Stimulated activated CD4-positive, alpha-beta T cell treated with anti-CD3 and anti-CD28 coated beads, Interleukin-1b, Interleukin-23, amount 100 ng/mL, for 1 hour (primary cell): ENCODE measurements at places on chromosomes 13 and 19.

DNA sequence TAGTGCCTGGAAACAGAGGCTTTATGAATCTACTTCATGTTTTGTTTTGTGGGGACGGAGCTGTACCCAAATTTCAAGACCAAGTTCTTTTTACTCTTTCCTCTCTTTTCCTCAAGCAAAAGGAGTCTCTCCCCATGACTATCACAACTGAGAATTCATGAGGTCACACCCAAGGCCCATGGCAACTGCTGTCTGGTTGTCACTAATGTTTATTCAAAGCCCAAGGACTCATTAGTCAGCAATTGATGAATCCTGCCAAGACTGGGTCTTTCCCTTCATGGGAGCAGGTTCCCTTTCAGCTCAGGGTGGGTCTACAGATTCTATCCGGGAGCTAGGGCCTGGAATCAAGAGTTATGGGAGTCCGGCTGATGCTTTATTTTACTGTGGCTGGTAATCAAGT lies 441.5 kb upstream of the PCDH20 start:
- no peak for DNase-seq

DNA sequence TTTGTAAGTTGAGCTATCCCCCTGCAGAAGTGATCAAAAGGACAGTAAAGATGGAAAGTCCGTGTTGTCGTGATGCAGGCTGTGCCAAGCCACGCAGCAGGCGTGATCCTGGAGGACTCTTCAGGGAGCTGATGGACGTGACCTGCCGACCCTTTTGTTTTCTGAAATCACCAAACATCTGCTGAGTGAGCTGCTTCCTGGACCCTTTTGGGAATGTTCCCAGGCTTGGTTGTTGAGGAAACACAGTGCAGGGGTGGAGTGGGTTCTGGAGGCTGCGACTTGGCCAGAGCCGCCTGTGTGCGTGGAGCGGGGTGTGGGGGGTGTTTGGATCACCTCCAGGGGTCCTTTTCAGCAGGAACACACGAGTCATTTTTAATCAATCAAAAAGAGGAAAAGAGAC lies 15.4 kb upstream of the CPAMD8 start:
- DNase-seq = no peak

- DNase-seq = no peak
Observed at GRCh38 chr19:33309826-33310225, 7.5 kb upstream of the CEBPA start.

GRCh38 chr19:2613507-2614295 lies 88.8 kb downstream of the GNG7 start:
- DNase-seq = no peak

GRCh38 chr13:38767506-38768265 lies 80.8 kb downstream of the FREM2 start:
- DNase-seq = no peak

GRCh38 chr13:19181021-19181620 lies 503 bp downstream of the TUBA3C start:
- no peak for DNase-seq

DNA sequence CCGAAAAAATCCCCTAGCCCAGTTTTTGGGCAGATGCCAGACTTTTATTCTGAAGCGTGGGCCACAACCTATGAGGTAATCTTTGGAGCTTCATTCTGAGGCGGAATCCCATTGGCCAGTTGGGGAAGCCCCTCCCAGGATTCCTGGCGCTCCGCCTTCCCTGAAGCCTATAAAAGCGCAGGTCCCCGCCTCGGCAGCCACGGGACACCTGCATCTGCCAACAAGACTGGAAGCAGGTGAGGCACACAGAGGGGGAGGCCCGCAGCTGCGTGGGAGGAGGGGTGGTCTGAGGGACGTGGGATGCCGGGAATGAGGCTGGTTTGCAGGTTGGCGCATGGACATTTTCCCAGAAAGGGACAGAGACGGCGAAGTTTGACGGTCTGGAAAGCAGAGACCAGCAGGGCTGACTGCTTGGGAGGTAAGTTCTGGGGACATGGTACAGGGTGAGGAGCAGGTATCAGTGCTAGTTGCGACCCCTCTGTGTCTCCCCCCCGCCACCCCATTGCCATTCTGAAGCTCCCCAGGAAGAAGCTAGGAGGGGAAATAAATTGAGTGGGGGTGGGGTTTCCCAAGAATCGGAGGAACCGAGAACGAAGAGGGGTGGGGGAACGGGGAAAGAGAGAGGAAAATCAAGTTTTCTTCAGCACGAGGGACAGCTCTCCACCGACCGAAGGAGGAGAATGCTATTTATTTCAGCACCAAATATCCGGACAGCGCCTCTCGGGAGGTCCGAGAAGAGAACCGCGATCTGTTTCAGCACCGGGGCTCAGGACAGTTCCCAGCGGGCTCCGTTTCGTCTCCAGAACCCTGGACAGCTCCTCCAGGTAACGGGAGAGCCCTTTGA lies 22.4 kb upstream of the FEM1A start:
- DNase-seq = peak; percentile 51

DNA sequence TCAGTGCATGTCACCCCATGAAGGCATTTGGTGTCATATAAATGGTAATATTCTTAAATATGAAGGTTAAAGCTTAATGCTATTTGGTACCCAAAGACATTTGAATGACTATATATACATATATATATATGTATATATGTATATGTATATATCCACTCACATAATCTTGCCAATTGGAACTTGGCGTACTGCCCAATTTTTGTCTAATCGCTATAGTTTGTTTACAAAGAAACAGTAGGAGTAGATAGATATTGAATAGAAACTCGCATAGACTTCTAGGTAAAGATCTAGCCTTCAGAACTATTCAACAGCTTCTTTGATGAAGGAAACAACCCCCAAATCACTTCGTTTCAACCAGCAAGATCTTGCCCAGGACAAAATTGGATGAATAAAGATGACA lies 24.1 kb downstream of the KLF5 start:
- DNase-seq = no peak

GRCh38 chr13:75636436-75637180 lies 478 bp downstream of the LMO7 start:
- no peak for DNase-seq

- no peak for DNase-seq
Observed at GRCh38 chr13:95896301-95896700, 156.9 kb downstream of the UGGT2 start.

DNA sequence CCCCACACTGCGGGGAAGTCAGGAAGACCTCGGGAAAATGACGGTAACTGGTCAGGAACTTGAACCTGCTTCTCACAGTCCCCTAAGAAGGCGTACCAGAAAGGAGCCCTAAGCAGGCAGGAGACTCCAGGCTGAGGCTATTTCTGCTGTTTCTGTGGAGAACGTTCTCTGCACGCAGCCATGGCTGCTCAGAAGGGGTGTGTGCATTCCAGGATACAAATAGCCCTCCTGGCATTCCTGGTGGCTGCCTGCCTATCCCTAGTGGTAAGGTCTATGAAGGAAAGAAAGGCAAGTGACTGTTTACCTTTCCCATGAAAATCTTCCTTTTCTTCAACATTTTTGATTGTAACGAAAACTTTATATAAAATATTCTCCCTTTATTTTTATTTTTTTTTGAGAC lies 2.5 kb downstream of the SGCG start:
- DNase-seq = no peak

- DNase-seq = no peak
Observed at GRCh38 chr19:17582613-17583012, 27.2 kb downstream of the COLGALT1 start.

GRCh38 chr19:5023128-5023571 lies 54.2 kb downstream of the KDM4B start:
- DNase-seq = no peak

DNA sequence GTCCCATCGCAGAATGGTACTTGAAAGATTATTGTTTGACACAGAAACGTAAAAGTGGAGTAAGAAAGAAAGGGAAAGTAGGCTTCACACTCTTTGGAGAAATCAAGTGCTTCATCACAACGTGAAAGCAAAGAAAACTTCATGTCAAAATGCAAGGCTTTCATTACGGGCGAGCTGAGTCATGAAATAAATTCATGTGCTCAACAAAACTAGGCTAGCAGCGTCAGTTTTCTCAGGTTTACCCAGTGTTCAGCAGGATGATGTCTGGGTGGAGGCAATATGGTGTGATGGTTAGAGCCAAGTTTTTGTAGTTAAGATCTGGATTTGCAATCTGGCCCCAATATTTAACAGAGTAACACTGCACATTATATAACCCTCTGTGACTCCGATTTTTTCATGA lies 128.0 kb downstream of the TRPC4 start:
- no peak for DNase-seq

- no peak for DNase-seq
Observed at GRCh38 chr13:72757792-72758535, 23.7 kb downstream of the DIS3 start.

GRCh38 chr19:6374711-6375410 lies 872 bp downstream of the PSPN start:
- DNase-seq = no peak

- DNase-seq = no peak
Observed at GRCh38 chr13:111659842-111660241, 339.4 kb downstream of the TEX29 start.

GRCh38 chr19:18282021-18282787 lies 782 bp upstream of the JUND start:
- DNase-seq = no peak

GRCh38 chr19:35509018-35509652 lies 4.3 kb downstream of the DMKN start:
- no peak for DNase-seq

DNA sequence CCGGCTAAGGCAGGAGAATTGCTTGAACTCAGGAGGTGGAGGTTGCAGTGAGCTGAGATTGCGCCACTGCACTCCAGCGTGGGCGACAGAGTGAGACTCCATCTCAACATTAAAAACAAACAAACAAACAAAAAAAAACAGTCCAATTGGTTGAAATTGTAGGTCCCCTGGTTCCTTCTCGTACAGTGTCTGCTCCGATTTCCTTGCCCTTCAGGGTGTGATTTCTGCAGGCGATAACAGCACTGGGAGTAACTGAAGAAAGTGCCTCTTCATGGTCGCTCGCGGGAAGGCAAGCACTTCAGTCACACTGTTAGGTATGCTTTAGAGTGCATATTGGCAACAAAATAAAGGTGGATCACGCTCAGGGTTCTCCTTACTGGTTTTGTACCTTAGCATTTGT lies 39.7 kb downstream of the TPT1 start:
- DNase-seq = no peak
